ENCODE measurements at places on chromosomes 5 and 9. TPM values are rescaled to one million over a fixed set of nuclear protein-coding genes. Genes with fewer than 3 reads are reported as not detected.

- DNase-seq, result peak; percentile 69
Measured at GRCh38 chr5:76819851-76820525, 1.2 kb downstream of the F2RL1 start.

- no peak for DNase-seq
Measured at GRCh38 chr5:33305572-33305971, 135.2 kb upstream of the TARS1 start.

DNA sequence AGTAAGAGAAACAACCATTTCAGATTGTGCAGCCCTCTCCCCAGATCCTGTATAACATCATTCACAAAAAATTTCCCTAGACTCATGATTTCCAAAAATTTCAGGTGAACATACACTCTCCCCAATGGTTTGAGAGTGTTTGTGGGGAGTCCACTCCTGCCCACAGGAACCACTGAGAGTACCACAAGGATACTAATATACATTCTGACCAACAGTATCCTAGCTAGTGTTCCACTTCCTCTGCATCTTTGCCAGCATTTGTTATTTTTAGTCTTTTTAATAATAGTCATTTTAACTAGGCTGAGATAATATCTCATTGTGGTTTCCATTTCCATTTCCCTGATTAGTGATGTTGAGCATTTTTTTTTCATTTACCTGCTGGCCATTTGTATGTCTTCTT is 155.4 kb downstream of the DTWD2 start:
- DNase-seq, result no peak

- DNase-seq, result no peak
Measured at GRCh38 chr5:154587123-154588026, 109.3 kb upstream of the HAND1 start.

GRCh38 chr9:137945581-137945980 is 68.0 kb downstream of the CACNA1B start:
- no peak for DNase-seq

GRCh38 chr9:137172901-137173795 is 1.3 kb upstream of the TMEM210 start:
- DNase-seq, result peak; percentile 72

Gene TLX3
- not detected for total RNA-seq

DNA sequence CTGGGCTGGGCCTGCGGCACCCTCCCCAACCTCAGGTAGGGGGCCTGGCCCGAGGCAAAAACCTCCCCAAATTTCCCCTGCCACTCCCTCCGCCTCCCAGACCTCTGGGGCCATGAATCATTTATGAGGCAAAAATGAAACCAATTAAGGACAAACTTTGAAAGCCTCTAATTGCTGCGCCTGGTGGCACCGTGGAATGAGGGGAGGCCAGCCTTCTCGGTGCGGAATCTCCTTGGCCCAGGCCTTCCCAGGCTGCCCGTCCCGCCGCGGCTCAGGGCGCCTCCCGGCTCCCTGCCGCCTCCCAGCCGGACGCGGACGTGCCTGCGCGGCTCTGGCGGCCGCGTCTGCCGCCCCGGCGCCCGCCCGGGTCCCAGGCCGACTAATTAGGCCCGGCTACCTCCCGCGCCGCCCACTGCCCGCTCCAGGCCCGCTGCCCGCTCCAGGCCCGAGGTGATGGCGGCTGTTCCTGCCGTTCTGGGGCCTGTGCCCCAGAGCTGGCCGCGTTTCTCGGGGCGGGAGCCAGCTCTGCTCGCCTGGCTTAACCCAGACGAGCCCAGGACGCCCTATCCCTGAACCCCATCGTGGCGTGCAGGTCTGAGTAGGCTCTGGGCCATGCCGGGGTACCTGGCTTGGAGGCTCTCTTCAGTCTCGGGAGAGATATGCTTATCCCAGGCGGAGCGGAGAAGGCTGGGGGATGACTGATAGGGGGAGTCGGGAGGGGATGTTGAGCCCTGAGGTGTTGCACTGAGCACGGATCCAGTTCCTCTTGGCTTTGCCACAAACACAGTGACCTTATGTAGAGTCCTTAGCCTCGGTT is 20.1 kb downstream of the CXXC5 start:
- DNase-seq, result peak; percentile 91

Gene STPG3
- not detected for total RNA-seq

- no peak for DNase-seq
Measured at GRCh38 chr9:20566401-20566800, 55.9 kb downstream of the MLLT3 start.

DNA sequence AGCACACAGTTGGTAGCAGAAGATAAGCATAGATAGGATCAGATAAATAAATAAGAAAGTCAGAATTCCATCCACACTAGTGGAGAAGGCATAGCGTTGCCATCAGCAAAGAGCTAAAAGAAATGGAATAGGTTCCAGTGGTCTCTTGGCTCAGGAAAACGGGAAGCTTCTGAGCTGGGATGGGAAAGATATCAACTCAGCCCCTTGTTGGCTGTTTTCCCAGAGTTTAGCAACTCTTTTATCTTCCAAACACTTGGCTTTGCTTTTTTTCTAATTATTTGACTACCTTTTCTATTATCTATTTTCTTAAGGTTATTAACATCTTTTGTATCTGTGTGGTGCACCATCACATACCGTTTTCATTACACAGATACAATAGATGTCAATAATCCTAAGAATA is 445.7 kb upstream of the TRPC7 start:
- no peak for DNase-seq

DNA sequence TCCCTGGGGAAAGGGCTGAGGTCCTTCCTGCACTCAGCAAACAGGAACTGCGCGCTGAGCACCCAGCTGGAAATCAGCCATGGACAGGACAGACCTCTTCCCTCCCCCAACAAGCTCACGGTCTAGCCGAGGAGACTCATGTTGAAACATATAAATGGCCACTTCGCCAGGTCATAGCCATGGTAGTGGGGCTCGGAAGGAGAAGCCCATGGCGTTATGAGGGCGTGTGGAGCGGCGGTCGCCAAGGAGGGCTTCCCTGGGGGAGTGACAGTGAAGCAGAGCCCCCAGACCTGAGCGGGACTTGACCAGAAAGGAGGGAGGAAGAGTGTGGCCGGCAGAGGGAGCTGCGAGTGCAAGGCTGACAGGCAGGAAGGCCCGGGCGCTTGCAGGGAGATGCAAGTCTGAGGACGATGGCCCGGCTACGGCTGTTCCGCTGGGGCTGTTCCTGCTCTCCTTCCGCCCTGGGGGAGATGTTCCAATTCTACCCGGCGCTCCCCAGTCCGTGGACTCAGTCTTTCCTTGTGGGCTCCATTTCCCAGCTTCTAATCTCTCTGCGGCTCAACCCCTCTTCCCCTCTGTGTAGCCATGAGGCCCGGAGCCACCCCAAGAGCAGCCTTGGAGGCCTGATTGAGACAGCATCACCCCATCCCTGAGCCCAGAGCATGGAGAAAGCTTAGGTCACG is 43.9 kb upstream of the PRRC2B start:
- DNase-seq, result peak; percentile 94

- peak; percentile 38 for DNase-seq
Measured at GRCh38 chr9:126536131-126536530, 77.6 kb upstream of the LMX1B start.

DNA sequence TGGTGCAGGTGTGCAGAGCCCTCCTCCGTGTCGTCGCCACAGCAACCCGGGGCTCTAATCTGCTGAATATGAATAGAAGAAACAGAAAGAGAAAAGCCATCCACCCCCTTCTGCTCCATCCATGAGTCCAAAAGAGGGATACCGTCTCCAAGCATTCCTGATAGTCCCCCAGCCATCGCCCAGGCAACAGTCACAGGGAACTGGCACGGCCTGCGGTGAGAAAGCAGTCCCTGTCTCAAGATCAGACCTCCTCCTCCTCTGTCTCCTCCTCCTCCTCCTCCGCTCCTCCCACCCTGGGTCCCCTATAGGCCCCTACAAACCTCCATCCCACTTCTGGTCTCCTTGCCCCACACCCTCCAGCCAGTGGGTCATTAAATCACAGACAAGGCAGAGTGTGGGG is 308.1 kb upstream of the MPDZ start:
- DNase-seq, result peak; percentile 11

DNA sequence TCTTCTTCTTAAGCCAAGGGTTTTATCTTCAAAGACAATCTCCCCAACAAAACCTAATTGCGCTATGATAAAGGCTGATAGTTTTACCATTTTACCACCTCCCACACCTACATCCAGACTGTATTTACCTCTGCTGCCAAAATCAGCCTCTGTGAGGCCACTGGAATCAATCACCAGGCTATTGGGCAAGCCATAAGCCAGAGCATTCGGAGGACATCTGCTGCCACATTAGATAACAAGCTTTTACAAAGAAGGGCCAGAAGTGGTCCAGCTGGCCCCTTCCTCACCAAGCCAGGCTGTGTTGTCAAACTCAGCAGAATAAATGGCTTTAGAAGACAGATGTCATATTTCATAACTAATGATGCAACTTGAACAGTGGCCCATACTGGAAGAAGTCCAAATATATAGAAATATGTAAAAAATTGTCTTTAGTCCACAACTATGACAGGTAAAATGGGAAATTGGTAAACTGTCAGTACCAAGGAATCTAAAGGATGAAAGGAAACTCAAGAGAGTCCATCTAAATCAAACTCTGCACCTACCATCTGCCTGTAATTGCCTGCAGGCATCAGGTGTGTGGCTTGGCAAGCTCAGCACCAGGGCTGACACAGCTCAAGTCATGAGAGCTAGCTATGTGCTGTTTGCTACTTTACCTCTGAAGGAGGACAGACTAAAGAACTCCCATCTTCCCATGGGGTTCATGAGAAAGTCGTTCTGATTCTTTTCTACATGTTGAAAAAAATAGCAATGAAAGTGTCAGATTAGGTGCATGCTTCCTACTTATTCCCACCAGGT is 16.1 kb downstream of the SLC45A2 start:
- no peak for DNase-seq

GRCh38 chr5:149326611-149327010 is 18.7 kb upstream of the GRPEL2 start:
- no peak for DNase-seq

GRCh38 chr9:99387431-99387830 is 165.3 kb downstream of the SEC61B start:
- no peak for DNase-seq

Gene C9orf153
- total RNA-seq, result not detected

GRCh38 chr5:10036136-10036815 is 213.4 kb downstream of the ATPSCKMT start:
- DNase-seq, result no peak

DNA sequence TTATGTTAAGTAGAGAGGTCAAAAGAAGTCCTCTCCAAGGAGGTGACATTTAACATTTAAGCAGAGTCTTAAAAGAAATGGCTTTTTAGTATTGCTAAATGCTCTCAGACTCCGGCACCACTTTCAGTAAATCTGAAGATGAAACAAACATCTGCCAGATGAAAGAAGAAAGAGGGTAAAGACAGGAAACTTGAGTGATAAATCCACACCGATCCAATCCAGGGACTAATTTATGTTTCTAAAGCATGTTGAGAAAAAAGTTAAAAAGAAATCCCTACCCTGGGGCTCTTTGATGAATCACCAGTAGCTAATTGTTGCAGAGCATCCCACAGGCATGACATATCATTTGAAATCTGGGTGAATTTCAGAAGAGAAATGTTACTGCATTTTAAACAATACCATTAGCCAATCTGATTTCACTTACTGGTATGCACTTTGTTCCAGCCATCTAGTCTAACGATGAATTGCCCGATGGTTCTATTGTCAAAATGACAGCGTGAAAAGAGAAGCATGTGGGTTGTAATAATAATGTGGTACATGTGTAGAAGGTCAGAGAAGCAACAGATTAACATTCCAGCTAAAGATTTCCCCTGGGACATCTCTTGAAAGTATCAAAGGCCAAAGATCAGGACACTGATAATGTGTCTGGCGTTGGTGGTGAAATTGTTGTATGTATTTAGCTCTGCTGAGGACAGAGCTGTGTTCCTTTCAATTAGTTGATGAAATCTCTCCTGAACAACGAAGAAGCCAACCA is 485.7 kb downstream of the CSNK1G3 start:
- no peak for DNase-seq

- DNase-seq, result peak; percentile 26
Measured at GRCh38 chr9:7592321-7593316, 207.0 kb downstream of the DMAC1 start.

GRCh38 chr5:133276171-133276570 is 224.4 kb downstream of the HSPA4 start:
- no peak for DNase-seq

DNA sequence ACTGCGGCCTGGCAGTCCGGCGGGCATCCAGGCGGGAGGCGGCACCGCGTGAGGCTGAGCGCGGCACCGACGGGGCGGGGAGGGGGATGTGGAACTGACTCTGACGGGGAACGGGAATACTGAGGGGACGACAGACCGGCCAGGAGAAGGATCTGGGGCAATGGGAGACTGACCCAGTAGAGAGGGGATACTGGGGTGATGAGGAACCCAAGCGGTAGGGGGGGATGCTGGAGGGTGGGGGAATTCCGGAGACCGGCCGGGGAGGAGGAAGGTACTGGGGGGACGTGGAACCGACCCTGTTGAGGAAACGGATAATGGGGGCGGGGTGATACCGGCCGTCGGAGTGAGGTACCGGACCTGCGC is 423 bp downstream of the IPPK start:
- DNase-seq, result peak; percentile 79

DNA sequence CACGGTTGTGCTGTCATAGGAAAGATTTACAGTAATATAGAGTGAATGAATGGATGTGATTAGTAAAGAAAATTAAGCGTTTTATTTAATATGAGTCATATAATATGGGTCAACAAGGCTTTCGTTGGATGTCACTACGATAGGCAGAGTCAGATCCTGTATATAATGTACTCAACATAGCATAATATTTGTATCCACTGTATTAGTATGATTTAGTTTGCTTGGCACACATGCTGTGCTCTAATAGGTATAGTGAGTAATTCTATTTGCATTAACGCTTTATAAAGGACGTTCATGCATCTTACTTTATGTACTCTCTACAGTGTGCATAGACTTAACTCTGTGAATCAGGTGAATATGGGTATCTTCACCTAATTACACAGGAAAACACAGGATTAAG is 35.9 kb upstream of the AGGF1 start:
- no peak for DNase-seq

GRCh38 chr5:178322736-178323540 is 90.3 kb upstream of the PHYKPL start:
- DNase-seq, result peak; percentile 43

GRCh38 chr9:137095664-137096517 is 9.1 kb downstream of the MAN1B1 start:
- DNase-seq, result no peak

Gene GNE
- 14.3 TPM for total RNA-seq

GRCh38 chr5:94467346-94467953 is 151.0 kb downstream of the KIAA0825 start:
- DNase-seq, result no peak

GRCh38 chr5:73174100-73174815 is 1.3 kb downstream of the TMEM174 start:
- no peak for DNase-seq

- no peak for DNase-seq
Measured at GRCh38 chr5:118447350-118447749, 541.0 kb downstream of the DTWD2 start.

DNA sequence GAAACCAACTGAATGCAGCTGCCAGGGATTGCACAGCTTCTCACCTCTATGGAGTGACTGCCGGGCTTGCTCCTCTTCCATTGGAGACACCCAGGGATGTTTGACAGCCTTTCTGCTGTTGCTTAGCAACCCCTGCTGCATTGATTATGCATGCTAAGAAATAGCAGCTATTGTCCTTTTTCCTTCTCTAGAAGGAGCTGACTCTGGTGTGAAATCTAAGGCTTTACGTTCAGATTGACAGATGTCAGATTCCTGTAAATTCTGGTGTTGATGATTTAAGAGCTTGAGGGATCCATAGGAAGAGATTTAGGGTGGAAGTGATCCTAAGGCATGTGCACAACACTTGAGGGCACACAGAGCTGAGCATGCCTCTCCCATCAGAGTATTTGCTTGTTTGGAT is 267.7 kb downstream of the NTRK2 start:
- peak; percentile 73 for DNase-seq

Gene CDC25C
- 38.7 TPM for total RNA-seq

GRCh38 chr9:83267741-83268140 is 204.8 kb upstream of the RASEF start:
- no peak for DNase-seq
